ENCODE measurements at places on chromosomes 4 and X.

DNA sequence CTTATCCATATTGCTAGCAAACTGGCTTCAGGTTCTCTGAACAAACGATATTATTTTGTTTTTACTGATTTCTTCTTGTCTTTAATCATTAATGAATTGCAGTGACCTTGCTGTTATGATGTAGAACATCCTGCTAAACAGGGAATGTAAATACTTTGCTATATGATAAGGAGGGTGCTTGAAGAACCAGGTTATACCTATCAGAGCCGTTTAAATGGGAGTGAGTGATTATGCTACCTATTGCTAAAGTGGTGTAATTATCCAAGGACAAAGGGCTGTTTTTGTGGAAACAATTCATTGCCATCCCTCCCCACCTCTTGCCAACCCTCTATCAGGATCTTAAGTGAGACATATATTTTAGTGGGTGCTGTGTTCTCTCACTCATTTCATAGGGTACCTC lies 788.9 kb downstream of the RPA4 start:
- DNase-seq, result no peak

- DNase-seq, result no peak
Observed at GRCh38 chrX:19857131-19857530, 30.3 kb downstream of the SH3KBP1 start.

DNA sequence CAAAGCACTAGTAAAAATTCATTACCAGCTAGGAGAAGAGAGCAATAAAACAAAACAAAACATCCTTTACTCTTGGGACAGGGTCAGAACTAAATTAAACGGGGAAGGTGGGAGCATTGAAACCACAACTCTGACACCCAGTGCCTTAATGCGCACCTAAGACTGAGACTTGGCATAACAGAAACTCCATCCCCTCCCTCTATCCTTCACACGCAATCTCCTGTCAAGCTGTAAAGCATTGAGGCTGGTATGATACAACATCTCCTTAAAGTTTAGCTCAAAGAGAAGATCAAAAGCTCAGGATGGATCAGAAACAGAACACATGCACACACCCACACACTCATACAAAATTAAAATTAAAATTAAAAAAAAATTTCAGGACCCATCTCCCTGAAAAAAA lies 951.3 kb downstream of the STIM2 start:
- DNase-seq, result no peak

GRCh38 chr4:142419712-142420111 lies 426.4 kb downstream of the INPP4B start:
- no peak for DNase-seq

DNA sequence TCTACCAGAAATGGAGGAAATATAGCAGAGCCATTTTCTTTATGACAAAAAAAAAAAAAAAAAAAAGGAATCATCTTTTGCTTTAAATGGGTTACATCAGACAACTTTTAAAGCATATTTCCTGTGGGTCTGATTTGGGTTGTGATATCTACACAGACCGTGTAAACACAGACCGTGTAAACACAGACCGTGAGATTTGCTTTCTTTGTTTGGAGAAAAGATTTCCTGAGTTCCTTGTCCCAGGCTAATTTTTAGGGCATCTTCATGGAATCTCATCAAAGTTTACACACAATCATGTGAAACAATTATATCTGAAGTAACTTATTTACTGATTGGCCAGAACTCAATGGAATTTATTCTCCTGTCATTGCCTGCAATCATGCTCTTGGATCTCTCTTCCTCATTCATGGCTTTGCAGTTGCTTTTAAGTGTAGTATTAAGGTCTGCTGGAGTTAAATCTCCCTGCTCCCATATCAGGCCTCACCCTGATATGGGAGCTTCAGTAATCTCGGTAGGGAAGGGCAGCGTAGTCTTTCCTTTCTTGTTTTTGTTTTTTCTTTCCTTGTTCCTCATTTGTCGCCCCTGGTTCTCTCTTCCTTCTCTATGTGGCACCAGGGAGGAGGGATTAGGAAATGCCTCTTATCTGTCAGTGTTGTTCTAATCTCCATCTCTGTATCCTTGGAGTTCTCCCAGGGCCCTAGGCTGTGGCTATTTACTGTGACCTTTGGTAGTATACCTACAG lies 248.6 kb upstream of the JADE1 start:
- DNase-seq, result no peak

GRCh38 chrX:37470711-37471110 lies 100.8 kb upstream of the LANCL3 start:
- DNase-seq, result no peak

DNA sequence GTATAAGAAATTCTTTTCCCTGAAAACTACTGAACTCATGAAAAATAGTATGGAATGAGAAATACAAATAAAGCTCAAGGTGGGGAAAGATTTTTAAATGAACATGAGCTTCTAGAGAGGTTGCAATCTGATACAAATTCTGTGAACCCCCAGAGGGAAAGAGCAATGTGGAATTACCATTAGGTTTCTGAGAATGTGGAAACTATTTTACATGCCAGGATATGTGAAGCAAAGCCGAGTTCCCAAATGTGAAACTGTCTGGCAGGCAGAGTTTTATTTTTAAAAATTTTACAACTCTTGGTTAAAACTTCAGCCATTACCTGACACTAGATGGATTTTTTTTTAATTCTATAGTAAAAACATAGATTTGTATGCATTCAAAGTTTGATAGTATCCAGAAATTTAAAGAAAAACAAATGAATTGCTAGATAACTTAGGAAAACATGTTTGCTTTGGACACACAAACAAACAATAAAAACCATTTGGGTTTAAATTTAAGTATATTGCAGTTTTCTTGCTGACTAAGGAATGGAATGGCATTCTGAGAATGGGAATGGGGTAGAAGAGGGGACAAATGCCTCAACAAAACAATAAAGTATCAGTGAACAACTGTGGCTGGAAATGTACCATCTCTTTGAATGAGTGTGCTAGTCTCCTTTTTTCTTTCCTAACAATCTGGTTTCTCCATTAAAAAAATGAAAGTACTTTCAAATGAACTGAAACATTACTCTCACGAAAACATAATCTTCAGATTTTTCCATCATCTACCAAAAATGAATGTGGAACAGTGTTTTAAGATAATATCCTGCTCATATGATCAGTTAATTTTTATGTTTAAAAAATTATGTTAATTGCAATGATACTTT lies 99.6 kb downstream of the PCDH18 start:
- DNase-seq, result no peak

GRCh38 chrX:16946361-16946964 lies at the start of gene REPS2:
Gene REPS2 (plus strand): TSS chrX:16946658. CDS start chrX:16946862, 204 bp downstream.
- peak; percentile 77 for DNase-seq

GRCh38 chr4:41504167-41504818 lies 33.7 kb upstream of the LIMCH1 start:
- DNase-seq, result no peak

GRCh38 chr4:108971473-108971872 lies 208.6 kb upstream of the ETNPPL start:
- DNase-seq, result no peak

GRCh38 chr4:185836241-185837084 lies 24.5 kb upstream of the SORBS2 start:
- no peak for DNase-seq

GRCh38 chr4:118834070-118834469 lies 1.9 kb downstream of the SEC24D start:
- DNase-seq, result no peak

- DNase-seq, result no peak
Observed at GRCh38 chrX:17511556-17511955, 136.6 kb downstream of the NHS start.

DNA sequence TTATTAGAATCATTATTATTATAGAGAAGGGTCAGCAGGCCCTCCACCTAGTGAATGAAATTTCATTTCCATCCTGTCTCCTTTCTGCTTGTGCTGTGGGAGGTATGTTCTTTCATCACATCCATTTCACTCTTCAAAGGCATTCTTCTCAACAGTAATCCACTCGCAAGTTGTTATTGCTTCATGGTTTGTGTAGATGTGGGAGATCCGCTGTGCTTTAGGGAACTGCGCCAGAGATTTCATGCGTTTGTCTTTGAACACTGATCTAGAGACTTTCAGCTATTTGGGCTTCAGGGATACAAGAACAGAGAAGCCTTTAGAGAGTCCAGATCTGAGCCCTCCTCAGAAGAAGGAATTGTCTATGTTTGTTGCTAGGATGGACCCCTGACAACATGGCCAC lies 53.5 kb upstream of the PUDP start:
- DNase-seq, result no peak

GRCh38 chr4:87718217-87718835 lies 68.2 kb downstream of the DMP1 start:
- no peak for DNase-seq

- no peak for DNase-seq
Observed at GRCh38 chrX:118654331-118654730, 73.1 kb upstream of the IL13RA1 start.

DNA sequence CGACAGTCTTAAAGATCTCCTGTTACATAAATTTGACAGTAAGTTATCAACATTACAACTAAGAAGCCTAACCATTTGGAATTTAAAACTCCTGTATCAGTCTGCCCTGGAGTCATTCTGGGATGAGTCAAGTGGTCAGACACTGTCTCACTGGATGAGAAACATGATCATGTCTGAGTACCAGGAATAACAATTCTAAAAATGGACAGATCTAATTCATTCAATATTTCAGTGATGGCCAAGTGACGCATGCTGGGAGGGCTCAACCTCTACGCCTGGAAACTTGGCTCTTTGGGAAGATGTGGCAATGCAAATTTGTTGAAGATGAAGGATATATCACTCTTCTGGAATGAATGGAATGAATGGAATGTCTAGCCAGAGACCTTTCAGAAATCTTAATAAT lies 1427.2 kb downstream of the STIM2 start:
- no peak for DNase-seq

- DNase-seq, result no peak
Observed at GRCh38 chr4:112939901-112940300, 109.6 kb upstream of the ANK2 start.

DNA sequence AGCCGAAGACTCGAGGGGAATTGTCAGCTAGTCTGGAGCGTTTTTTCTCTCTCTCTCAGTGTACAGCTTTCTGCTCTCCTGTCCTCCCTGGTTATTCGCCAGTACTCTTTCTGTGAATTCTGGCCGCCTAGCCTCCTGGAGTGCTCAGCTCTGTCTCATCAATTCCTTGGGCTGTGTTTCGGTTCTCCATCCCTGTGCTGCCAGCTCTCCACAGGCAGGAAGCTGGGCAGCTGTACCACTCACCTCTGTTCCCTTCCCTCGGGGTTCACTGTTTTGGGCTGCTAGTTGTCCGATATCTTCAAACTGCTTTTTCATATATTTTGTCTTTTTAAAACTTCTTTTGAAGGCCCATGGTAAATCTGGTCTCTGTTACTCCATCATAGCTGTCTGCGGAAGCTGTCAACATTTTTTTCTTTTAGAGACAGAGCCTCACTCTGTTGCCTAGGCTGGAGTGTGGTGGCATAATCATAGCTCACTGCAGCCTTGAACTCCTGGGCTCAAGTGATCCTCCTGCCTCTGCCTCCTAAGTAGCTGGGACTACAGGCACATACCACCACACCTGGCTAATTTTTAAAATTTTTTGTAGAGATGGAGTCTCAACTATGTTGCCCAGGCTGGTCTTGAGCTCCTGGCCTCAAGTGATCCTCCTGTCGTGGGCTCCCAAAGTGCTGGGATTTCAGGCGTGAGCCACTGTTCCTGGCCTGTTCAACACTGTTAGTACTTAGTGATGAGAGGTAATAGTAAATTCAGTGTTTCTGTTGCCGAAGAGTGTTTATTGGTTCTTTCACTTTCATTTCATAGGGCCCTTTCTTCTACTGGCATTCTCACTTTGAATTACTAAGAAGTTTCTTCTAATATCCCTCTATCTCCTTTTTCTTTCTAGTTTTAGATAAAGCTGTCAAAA lies 18.6 kb downstream of the ZCCHC4 start:
- DNase-seq, result no peak

DNA sequence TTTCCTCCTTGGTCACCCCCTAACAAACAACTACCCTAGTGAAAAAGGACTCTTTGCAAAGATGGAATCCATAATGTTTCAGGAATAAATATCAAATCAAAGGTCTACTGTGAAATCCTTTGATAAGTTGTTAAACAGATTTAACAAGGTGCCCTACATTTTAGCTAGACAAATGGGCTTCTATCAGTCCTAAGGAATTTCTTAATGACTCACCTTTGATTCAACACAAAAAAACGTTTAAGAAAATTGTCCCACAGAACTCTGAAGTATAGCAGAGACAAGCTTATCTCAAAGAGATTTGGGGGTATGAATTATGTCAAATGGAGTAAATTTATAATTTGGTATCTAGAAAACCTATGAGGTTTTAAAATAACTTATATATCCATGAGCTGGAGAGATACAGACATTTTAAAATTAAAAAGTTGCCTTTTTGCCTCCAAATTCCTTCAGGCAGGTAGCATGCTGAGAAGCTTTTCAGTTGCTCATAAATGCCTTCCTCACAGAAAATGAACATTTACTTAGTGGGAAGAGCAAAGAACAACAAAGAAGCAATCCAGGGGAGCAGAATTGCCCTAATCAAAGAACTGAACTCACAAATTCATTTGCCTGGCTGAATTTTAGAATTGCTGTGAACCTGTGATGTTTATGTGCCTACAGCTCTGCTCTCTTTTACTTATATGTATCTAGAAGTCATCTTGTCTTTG lies 649.3 kb downstream of the STPG2 start:
- no peak for DNase-seq

DNA sequence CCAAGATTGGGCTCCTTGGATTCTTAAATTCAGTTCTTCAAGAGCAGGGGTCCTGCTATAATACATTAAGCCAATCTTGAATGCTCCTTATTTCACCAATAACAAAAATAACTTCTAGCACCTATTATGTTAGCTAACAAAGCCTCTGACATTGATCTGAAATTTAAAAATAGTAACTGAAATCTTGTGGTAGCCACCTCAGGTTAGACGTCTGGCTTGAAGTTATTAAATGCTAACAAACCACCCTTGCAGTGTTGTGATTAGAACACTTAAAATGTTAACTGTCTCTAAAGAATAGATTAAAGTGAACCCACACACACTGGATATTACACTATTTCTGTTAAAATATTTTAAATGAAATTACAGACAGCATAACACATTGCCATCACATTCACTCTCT lies 49.8 kb upstream of the LGI2 start:
- no peak for DNase-seq

DNA sequence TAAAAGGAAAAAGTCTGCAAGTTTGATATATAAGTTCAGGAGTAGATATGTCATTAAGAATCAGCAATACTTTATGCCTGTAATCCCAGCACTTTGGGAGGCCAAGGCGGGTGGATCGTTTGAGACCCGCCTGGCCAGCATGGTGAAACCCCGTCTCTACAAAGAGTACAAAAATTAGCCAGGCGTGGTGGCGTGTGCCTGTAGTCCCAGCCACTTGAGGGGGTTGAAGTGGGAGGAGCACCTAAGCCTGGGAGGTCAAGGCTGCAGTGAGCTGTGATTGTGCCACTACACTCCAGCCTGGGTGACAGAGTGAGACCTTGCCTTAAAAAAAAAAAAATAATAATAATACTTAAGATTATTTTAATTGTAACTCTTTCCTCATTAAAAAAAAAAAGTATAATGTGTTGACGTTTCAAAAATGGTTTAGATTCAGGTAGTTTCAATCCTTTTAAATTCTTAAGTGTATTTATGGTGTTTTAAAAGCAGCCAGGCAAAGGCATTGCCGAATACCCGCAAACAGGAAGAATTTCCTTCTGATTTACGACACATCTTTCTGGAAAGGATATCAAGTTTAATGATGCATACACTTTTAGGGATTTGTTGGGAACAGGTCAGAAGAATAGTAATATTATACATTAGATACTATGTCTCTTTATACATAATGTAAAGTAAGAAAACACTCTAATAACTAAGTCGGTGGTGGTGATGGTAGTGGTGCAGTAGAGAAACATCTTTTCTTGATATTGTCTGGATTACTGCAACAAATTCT lies 80.9 kb downstream of the KDM6A start:
- DNase-seq, result no peak
